Thoracic aorta (tissue), 2 donors: ENCODE measurements at places on chromosomes 3 and 15.

DNA sequence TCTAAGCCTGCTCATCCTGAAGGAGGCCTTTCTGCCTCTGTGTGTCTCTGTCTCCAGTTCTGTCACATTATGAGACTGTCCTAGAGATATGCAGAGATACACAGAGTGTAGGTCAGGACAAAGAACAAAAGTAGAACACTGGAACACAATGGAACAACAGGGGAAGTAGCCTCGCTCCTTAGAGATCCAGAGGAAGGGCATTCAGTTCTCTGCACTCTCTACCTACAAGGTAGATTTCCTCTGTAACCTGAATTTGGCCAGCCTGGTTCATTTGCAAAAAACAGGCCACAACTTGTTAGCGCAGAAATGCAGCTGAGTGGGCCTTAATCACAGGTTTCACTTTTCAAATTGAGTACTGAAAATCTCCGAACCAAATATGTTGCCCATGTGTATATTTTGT is 19.4 kb downstream of the NEK10 start:
- no peak for DNase-seq

- no peak for DNase-seq
Observed at GRCh38 chr3:57594144-57594543, 3.0 kb downstream of the ARF4 start.

DNA sequence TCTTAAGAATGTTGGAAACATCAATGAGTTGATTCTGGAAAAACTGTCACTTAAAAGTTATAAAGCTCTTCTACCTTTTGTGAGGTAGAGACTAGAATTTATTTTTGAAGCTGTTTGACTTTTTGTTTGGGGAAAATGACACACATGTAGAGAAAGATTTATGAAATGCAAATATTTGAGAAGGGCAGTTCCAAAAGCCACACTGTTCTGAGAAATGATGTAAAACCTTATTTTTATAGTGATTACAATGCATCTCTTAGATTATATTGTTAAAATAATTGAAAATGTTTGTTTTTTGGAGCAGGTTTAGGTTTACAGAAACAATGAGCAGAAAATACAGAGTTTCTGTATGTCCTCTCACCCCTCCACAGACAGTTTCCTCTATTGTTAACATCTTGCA is 116.1 kb upstream of the CMC1 start:
- DNase-seq: no peak

GRCh38 chr3:65984975-65985374 is 53.7 kb downstream of the MAGI1 start:
- DNase-seq: no peak

DNA sequence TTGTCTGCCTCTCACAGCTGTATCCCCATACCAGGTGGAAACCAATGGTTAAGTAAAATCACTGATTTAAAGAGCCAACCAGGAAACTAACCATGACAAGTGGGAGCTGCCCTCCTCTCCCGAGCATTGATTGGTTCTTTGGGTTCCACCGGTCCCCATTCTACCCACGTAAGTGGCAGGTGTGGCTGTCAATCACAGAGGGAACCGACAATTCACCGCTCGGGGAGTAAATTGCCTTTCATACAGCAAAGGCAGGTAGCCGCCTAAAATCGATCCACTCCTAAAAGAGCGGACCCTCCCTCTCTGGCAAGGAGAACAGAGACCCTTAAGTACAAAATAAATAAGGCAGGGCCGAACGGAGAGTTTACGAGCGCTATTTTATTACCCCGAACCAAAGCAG is 1.2 kb downstream of the ERC2 start:
- no peak for DNase-seq

DNA sequence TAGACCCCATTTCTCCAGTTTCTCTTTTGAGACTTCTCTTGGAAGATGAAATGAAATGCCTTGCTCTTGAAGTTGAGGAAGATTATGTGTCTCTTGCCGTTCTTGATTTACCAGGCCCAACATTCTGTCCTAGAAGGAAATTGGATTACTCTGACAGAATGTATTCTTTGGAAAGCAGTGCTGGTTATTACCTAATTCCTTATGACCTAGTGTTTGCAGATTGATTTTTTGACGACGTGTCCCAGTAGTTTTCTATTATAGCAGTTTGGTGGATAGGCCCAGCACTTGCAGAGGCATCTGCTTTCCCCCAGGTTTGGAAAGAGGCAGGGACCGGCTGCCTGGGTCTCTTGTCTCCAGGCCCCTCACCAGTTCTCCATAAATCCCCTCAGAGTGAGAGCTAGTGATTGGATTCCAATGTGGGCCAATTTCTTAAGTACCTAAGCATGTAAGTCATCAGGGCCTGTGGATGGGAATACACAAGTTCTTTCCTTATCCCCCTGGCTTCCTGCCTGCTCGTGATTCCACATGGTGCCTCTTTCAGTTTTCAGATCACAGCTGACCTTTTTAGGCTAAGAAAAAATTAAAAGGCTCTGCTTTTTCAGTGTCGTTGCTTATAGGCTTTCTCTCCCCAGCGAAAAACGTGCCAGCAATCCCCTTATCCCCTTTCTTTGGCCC is 50.2 kb downstream of the EPHB3 start:
- DNase-seq: no peak

DNA sequence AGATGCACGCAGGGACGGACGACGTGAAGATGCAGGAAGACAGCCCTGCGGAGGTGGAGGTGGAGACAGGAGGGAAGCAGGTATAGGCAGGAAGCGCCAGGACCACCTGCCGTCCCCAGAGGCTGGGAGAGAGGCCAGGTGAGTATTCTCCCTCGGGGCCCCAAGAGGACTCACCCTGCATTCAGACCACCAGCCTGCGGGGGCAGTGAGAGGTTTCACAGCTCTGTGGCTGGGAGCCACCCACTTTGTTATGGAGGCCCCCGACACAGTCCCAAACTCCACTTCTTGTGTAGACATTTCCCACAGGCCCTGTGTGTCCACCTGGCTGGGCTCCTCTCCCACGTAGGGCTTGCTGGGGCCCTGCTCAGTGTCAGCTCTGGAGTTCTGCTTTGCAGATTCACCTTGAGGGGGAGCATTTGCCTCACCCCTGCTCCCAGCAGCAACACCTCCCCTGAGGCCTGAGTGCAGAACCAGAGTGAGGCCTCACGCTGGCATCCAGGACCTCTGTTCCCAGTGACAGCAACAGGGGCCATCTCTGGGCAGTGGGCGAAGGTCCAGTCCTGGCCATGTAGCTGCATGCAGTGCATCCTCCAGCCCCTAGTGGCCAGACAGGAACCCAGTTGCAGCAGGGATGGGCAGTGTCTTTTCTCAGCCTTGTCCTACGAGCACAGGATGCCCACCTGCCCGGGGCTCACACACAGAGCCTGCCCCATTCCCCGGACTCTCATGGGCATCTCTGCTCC is 119.4 kb upstream of the IQSEC1 start:
- DNase-seq: no peak

- DNase-seq: no peak
Observed at GRCh38 chr3:182294696-182295095, 498.6 kb upstream of the ATP11B start.
